GM19239 (cell line): ENCODE measurements at places on chromosomes 6 and 20.

DNA sequence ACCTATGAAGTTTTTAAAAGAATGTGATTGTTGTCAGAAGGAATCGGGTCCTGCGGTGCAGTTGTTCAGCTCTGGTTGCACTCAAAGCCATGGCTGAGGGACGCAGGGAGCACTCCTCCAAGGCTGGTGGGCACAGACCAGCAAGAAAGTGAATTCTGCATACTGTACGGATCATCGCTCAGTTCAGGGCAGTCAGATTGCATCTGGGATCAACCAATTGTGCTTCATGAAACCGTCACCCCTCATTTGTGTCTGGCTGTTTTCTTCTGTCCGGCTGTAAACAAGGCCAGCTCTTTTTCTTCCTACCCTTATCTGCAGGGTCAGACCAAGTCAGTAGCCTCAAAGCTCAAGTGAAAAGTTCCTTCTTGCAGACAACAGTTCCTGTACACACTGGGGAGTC lies 478.3 kb downstream of the TFAP2A start:
- DNase-seq, result no peak

DNA sequence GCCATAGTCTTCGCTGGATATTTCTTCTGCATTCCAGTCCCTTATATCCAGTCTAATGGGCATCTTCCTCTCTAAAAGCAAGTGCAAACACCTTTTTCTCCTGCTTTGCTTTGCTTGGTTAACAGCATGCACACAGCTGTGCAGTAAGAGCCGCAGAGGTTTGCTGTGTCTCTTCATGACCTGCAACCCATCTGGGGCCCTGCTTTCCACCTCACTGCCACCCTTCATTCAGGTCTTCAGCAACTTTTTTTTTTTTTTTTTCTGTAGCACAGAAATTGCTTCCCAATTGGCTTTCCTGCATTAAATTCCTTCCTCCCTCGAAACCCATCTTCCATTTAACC lies 14.4 kb downstream of the NEDD9 start:
- no peak for DNase-seq

- DNase-seq, result no peak
Measured at GRCh38 chr6:12957321-12958051, 240.9 kb downstream of the PHACTR1 start.

GRCh38 chr20:64035933-64036345 lies at the start of gene C20orf204:
Gene C20orf204, plus strand, starts transcription at chr20:64036182. Its CDS starts 142 bp downstream, at chr20:64036324.
- no peak for DNase-seq

- no peak for DNase-seq
Measured at GRCh38 chr6:4291453-4292403, 156.4 kb upstream of the ECI2 start.

DNA sequence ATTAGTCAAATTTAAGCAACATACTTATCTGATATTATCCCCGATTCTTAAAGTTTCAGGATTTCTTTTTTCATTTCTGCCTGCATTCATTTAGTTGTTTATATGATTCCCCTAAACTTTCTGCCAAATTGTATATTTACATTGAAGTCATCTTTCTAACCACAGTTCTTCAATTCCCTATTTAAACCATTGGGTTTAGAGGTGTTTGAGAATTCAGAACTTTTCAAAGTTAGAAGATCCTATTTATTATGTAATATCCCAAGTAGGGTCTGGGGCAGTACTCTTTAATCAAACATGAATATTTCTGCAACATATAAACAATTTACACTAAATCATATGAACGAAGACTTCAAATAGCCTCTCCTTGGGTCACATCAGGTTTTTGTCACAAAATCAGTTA lies 52.9 kb downstream of the KLHL31 start:
- DNase-seq, result no peak

DNA sequence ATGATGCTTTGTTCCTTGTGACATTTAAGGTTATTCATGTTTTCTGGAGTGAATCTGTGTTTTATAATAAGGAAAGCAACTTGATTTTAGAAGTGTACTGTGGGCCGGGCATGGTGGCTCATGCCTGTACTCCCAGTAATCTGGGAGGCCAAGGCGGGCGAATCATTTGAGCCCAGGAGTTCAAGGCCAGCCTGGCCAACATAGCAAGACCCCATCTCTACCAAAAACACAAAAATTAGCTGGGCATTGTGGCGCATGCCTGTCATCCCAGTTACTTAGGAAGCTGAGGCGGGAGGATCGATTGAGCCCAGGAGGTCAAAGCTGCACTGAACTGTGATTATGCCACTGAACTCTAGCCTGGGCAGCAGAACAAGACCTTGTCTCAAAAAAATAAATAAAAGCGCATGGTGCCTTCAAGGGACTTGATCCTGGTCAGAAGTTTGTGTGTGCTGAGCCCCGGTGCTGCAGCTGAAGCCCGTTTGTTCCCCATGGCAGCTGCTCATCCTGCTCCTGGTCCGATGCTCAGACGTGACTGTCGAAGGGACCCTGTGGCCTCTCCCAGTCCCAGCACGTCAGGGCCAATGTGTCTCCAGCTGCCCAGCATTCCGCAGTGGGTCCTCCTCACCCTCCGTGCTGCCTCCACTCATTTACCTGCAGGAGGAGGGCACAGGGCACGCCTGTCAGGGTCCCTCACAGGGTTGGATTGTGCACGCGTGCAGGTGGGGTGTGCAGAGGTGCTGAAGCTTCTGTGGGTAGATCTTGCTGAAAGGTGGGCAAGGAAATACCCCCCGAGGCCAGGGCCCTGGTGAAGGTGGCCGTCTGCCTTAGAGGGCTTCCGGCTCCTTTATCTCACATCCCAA lies 18.3 kb downstream of the ENTPD6 start:
- DNase-seq, result no peak

DNA sequence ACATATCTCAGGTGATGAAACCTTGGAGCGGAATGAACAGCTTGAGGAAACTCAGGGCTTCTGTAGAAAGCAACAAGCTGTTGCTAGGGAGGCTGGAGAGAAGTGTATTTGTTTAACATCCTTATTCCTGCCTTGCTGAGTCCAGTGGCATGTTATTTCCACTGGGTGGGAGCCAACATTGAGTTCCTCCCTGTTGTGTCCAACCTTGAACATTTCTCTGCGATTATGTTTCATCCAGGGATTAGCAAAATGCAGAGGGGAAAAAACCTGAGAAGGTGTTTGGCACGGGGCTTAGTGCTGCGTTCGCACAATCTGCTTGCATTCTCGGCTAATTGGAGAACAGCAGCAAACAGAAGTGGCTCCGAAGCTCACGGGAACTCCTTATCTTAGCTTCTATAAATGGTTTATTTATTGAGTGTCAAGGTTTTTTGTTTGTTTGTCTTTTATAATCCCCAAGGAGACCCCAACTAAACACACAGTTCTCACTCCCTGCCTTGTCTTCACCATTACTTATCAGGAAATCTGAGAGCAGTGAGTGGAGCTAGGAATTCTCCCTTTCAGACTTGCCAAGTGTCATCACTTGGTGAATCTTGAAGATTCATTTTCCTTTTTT lies 412.8 kb downstream of the CDC5L start:
- DNase-seq, result no peak

GRCh38 chr6:44475417-44475778 lies 87.9 kb downstream of the CDC5L start:
- DNase-seq, result no peak

DNA sequence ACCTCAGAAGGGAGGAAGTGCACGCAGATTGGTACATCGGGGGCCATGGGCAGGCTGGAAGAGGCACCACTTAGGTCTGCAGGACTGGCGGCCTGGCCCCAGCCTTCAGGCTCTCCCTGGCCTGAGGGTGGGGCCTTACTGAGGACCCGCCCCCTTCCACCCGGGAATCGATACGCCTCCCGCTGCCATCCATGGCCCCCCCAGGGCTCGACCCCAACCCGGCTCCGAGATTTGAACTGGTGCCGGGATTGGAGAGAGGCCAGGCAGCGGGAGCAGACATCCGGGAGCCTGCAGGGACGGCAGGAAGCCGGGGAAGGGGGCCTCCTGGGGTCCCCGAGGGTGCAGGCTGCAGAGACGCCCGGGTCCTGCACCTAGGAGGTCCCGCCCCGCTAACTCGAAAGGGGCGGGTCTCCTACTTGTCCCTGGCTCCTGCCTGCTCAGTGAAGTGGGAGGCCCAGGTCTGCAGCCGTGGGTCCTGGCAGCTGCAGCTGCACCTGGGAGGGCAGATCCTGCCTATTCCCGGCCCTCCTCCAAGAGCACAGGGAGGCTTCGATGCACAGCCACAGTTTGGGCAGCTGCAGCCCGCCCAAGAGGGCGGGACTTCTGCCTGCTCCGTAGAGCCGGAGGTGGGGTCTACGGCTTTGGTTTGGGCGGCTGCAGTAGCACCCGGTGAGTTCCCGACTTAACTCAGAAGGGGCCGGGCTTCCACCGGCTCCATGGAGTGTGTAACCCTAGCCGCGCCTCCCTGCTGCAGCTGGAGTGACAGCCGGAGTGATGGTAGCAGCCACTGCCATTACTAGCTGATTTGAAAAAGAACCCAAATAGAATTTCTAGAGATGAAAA lies 35.2 kb upstream of the TBC1D22B start:
- peak; percentile 70 for DNase-seq

DNA sequence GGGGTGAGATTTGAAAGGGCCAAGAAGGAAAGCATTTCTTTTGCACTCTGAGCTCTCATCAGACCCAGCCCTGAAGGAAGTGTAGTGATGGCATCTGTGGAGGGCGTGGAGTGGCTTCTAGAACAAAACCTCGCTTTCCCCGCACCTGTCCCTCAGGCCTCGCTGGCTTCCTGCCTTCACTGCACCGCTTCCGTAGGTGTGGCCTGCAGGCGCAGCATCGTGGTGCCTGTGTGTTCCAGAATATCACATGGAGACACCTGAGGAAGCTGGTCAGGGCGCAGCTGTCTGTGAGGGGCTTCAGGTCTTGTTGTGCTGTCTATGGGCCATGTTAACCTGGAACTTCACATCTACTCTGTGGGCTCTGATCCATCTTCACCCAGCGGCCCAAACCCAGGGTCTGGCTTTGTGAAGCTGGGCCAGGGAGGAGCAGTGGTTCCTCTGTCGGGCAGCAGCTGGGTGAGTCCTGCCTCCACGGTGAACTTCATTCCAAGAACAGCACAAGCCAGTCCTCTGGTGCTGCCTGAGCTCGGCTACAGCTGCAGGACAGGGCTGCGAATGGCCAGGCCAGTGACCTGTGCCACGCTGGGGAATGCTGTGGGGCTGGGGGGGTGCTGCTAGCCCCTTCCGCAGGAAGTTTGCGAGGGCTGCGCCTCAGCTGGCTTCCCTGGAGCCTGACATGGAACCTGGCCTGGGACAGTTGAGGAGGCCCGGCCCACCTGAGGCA lies 40.9 kb downstream of the DSTN start:
- DNase-seq, result peak; percentile 1

DNA sequence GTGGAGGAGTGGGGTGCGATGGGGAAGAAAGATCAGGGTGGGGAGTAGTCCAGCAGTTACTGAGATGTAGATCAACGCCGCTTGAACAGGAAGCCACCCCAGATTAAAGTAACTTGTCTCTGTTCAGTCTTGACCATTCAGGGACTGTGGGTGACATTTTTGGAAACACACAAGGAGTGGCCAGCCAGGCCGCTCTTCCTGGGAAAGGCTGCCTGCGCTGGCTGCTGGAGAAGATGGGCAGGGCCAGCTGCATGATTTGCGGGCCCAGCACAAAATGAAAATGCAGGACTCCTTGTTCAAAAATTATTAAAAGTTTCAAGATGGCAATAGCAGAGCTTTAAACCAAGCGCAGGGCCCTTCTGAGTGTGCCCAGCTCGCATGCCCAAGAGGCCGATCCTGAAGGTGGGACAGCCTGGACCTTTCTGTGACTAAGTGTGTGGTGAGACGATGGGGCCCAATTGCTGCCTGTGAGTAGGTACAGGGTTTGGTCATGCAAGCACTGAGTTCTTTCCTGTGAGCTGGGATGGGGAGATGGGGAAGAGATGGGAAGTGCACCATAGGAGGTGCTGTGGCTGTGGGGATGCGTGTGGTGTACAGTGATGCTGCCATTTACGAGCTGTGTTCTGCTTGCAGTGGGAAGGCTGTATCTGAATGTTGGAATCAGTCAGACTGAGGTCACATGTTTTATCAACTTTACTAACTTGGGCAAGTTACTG lies 51.3 kb downstream of the DAAM2 start:
- DNase-seq, result no peak

DNA sequence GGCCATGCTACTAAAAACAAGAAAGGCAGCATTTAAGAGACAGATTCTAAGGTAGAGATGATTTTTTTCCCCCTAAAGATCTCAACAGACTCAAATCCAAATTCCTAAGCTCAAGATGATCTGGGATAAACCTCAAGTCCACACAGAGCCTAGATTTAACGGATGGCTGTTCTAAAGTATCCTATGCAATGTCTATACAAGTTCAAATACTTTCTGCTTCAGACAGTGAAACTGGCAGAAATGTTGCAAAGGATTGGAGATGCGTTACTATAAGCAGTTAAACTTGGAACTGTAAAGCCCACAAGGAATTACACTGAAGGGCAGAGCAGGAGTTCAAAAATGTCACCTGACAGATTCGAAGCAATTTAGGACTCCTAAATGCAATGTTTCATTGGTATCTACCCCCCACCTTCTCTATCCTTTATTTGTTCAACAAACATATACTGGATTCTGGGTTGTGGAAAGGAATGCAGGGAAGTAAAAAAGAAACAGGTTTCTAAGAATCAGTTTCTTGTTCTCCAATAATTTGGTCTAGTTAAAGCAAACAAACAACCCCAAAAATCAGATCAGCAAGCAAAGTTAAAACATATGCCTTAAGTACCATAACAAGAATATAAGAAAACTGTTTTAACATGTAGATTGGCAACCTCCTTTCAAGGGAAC lies 1.6 kb downstream of the DNAAF9 start:
- DNase-seq, result no peak

GRCh38 chr6:42690151-42690702 lies 32.2 kb downstream of the PRPH2 start:
- DNase-seq, result no peak

DNA sequence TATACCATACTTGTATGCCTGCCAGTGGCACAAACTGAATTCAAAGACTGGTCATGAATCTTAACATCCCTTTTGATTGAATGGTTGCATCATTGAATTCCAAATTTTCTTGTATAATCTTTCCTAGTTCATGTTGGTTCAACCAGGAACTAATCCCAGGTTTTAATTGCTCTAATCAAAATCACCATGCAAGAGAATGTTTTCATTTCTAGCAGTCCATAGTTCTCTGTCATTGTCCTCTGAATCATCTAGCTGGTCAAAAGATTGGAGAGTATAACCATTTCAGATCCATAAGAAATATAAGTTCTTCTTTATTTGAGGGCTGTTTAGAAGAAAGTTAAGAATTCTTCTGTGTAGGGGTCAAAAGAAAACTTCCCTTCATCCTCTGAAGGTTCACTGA lies 57.2 kb downstream of the ZNF292 start:
- DNase-seq, result no peak

DNA sequence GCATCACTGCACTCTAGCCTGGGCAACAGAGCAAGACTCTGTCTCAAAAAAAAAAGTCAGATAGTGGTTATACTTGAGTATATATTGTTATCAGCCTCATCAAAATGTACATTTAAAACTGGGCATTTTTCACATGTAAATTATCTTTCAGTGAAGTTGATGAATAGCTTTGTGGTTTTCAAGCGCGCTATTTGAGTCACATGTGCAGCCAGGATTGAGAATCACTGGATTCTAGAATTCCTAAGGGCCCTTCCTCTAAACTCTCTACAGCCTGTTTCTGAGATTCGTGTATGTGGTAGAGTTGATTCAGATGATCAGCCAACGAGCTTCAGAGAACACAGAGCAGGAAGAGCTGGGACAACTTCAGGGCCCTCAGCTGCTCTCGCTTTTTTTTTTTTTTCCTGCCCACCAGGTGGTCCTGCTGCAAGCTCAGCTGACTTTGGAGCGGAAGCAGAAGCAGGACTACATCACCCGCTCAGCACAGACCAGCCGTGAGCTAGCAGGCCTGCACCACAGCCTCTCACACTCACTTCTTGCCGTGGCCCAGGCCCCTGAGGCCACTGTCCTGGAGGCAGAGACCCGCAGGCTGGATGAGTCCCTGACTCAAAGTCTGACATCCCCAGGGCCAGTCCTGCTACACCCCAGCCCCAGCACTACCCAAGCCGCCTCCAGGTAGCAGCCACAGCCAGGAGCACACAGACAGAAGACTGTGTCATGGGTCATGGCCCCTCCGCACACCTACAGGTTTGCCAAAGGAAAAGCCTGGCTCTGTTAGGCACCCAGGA lies 18.3 kb downstream of the C20orf173 start:
- no peak for DNase-seq
